ENCODE measurements at places on chromosomes 4 and X.

DNA sequence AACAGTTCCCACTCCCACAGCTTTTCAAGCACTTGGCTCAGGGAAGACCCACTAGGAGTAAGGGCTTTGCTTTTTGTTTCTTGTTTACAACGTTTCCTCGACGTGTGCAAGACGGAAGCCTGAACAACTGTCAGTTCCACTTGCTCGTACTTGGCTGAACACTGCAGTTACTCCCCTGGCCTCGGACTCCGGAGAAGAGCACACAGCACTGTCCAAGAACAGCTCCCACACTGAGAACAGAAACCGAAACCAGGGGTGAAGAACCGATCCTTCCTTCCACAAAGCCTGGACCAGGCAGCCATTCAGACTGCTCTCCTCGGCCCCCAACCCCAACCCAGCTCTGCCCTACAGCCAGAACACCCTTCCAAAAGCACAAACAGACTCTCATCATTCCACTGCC, 25.5 kb downstream of the IRF2 start:
- DNase-seq = peak; percentile 32

- DNase-seq = no peak
Observed at GRCh38 chrX:54494989-54495813, 833 bp downstream of the FGD1 start.

GRCh38 chr4:142044271-142044670, 407.9 kb downstream of the IL15 start:
- DNase-seq = no peak

GRCh38 chrX:9797384-9798360, 11.4 kb downstream of the SHROOM2 start:
- no peak for DNase-seq

GRCh38 chrX:65769564-65770292, 102.3 kb downstream of the MSN start:
- no peak for DNase-seq

DNA sequence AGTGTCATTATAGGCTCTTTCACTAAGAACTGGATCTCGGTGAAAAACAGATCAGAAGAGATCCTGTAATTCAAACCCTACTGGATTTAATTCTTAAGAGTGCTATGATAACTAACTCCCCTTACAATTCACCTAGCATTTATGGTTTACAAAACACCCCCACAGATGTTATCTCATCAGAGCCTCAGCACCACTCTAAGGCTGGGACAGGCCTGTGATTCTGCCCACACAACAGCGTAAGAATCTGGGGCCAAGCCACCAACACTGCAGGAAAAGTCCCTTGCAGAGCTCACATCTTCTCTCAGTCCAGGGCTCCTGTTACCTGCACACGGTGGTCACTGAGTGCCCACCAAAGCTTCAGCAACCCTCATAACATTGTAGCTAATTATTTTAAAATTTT, 8.9 kb downstream of the MFAP3L start:
- no peak for DNase-seq

DNA sequence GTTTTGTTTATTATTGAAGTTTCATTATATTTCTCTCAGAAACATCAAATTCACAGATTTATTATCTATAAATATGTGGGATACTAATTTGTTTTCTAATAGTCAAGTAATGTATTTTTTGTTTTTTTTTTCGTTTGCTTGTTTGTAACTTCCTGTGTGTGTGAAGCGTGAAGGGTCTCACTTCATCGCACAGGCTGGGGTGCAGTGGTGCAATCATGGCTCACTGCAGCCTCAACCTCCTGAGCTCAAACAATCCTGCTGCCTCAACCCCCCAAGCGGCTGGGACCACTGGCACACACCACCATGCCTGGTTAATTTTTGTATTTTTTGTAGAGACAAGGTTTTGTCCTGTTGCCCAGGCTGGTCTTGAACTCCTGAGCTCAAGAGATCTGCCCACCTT, 55.1 kb downstream of the SH3RF1 start:
- peak; percentile 33 for DNase-seq

- DNase-seq = no peak
Observed at GRCh38 chr4:153794006-153794405, 5.1 kb upstream of the SFRP2 start.

DNA sequence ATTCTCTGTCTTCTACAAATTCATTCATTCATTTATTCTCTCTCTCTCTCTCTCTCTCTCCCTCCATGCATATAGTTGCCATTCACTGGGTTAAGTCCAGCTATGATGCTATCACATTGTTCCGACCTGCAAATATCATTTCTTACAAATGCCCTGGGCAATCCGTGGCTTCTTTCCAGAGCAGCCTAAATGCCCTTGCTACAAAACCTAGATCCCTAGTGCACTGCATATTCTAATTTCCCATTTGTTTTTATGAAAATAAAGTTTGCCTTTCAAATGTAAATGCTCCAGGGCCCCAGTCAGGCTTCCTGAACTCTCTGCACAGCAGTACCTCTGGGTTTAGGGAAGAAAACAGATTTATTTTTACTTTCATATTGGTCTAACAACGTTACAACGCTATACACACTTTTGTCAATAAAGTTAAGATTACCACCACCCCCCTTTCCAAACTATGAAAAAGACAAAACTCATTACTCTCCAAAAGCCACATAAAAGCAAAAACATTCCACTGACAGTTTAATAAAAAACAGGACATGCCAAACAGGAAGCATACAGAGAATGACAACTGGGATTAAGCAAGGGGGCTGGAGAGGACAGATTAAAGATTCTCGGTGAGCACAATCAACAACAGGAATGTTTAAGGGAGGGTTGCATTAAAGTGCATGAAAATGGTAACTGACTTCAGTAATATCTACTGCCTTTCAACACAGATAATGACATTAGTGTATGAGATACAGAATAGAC, 104.3 kb downstream of the USP46 start:
- no peak for DNase-seq

DNA sequence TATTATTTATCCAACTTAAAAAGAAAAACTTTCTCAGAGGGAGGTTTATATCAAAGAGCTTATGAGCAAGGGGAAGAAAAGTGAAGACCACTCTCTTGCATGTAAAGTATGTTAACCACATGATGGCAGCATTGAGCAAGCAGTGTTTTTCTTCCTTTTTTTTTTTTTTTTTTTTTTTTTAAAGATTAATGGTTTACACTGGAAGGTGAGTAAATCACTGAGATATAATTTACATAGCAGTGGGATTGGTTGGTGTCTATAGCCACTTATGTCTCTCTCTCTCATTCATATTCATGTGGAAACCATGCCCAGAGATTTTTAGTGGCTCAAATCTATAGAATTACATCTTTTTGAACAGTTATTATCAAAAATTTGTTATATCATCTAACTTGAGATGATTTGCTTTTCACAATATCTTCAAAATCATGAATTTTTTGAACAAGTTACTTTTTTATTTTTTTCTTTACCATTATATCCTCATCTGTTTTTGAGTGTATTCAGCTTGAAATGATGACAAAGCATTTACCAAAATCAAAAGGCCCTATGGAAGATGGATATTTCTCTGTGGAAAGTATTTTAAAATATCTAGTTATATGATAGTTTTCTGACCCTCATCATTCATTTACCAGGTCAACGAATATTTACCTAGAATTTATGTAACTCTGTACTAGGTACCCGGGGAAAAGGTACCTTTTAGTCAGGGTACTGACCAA, 31.6 kb downstream of the MTHFD2L start:
- peak; percentile 29 for DNase-seq

DNA sequence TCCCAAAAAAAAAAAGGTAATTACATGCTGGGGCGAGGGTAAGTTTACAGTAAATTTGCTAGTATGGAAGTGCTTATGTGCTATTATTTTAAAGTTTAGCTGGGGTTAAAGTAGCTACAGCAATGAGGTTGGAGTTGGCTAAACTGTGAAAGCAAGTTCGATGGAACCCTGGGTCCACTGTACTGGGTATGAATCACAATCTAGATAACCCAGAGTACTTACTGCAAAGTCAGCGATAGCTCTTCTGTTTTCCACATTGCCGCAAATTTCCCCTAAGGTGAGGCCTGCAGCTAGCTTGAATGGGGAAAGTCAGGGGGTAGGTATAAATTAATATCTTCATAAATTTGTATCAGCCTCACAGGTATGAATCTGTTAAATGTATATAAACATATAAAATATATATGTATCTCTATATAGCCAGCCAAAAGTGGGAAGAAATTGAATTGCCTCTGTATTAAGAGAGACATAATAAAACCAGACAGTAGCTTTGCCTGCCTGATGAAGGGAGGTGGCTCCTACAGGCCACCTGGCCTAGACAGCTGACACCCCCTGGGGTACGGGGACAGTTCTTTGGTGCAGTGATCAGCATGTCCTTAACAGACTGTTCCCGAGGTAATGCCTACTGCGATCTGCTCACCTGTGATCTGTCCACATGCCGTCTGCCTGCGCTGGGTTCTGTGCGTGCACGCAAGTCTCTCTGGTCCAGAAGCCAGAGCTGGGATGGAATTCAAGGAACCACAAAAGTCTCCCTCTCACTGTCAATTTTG, 30.6 kb downstream of the CLRN2 start:
- no peak for DNase-seq

DNA sequence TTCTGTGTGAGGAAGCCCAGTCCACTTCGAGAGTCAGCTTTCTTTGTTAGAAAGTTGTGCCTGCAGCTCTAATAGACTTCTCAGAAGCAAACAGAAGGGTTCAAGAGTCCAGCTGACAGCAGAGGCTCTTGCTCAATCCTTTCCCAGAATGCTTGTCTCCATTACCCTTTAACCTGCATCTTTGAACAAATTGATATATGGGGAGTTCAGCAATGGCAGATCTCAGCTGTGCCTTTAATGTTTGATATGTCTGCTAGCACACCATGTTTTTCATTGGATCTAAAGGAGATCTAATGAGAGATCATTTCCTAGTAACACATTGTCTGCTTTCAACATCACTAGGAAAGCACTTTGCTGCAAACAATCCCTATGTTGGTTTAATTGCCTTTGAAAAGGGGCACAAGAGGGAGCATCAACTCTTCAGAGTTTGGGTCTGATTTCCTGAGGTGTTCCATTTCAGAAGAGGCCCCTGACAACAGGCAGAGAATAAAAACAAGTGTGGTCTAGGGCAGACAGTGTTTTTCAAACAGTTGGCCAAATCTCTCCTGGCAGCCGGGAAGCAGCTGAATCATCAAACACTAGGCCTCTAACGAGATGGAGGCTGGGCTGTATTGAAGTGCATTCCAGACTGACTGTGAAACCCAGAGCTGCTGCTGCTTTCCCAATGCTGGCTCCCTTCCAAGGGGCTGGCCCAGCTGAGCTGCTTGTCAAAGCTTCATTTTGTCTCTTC, 55.5 kb downstream of the LUZP4 start:
- DNase-seq = no peak

GRCh38 chrX:134932528-134933217, 58.1 kb upstream of the SMIM10 start:
- DNase-seq = no peak

DNA sequence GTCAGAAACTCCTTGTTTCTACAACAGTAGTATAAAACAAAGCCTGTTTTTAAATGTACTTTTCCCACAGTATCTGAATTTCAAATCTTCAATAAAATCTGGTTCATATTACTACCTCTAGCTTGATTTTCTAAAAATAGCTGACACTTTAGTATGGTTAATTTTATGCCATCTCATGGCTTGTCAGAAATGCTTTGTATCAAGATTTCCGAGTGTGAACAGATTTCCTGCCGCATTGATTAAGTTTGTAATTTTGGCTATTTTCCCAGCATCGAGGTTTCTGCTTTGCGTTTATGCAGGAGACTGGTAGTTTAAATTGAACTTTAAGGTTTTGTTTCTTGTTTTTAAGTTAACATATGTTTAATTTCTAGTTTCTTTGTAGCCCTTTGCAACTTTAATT, 44.2 kb downstream of the CLCN3 start:
- no peak for DNase-seq

All from GM06990 (cell line).